ENCODE measurements at places on chromosomes 1 and 21.

DNA sequence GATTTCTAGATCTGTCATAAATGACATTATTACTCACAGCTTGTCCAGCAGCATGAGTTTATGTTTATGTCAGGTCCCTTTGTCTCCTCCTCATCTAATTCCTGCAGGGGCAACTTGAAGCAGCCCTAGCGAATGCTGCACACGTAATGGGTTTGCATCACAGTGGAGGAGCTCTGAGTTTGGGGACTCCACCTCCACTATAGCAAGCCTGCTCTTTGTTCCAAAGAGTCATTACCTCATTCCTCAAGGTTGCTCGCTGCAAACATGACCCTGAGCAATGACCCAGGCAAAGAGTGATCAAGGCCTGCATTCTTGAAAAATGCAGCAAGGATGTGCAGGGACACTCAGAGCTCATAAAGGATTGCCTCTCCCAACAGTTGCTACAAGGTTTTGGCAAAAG, 261.9 kb downstream of the HHIPL2 start:
- H3K27me3 ChIP-seq = no peaks in the 10 kb centered on the region
- no peaks in the 10 kb centered on the region for H3K36me3 ChIP-seq
- no peak overlapping the region for H3K4me3 ChIP-seq
- peaks cover 4% of the 10 kb centered on the region for H3K4me1 ChIP-seq
- no peak for DNase-seq

- no peaks in the 10 kb centered on the region for H3K27me3 ChIP-seq
- no peak overlapping the region for H3K4me3 ChIP-seq
- H3K36me3 ChIP-seq = peaks cover 29% of the 10 kb centered on the region
- no peak for DNase-seq
- H3K4me1 ChIP-seq = peaks cover 8% of the 10 kb centered on the region
These were observed 29.2 kb downstream of the TRAF5 start for GRCh38 chr1:211355873-211356272.

- H3K4me3 ChIP-seq = no peak overlapping the region
- H3K27me3 ChIP-seq = no peaks in the 10 kb centered on the region
- H3K4me1 ChIP-seq = no peaks in the 10 kb centered on the region
- H3K36me3 ChIP-seq = no peaks in the 10 kb centered on the region
- H3K27ac ChIP-seq = no peak overlapping the region
These were observed 22.6 kb upstream of the RABGAP1L start for GRCh38 chr1:174136714-174137113.

- H3K4me3 ChIP-seq = peak overlapping the region; percentile 97
- DNase-seq = no peak
- peak overlapping the region; percentile 90 for H3K27ac ChIP-seq
- no peaks in the 10 kb centered on the region for H3K36me3 ChIP-seq
These were observed 776 bp downstream of the ITSN1 start for GRCh38 chr21:33642896-33643657.

- H3K4me3 ChIP-seq = no peak overlapping the region
- no peaks in the 10 kb centered on the region for H3K4me1 ChIP-seq
- no peaks in the 10 kb centered on the region for H3K36me3 ChIP-seq
- H3K27ac ChIP-seq = no peak overlapping the region
- no peak for DNase-seq
These were observed 63.9 kb downstream of the LYST start for GRCh38 chr1:235802573-235803346.

- no peaks in the 10 kb centered on the region for H3K4me1 ChIP-seq
- no peaks in the 10 kb centered on the region for H3K36me3 ChIP-seq
- no peak overlapping the region for H3K4me3 ChIP-seq
These were observed 284.6 kb downstream of the PTBP2 start for GRCh38 chr1:97006044-97006661.

DNA sequence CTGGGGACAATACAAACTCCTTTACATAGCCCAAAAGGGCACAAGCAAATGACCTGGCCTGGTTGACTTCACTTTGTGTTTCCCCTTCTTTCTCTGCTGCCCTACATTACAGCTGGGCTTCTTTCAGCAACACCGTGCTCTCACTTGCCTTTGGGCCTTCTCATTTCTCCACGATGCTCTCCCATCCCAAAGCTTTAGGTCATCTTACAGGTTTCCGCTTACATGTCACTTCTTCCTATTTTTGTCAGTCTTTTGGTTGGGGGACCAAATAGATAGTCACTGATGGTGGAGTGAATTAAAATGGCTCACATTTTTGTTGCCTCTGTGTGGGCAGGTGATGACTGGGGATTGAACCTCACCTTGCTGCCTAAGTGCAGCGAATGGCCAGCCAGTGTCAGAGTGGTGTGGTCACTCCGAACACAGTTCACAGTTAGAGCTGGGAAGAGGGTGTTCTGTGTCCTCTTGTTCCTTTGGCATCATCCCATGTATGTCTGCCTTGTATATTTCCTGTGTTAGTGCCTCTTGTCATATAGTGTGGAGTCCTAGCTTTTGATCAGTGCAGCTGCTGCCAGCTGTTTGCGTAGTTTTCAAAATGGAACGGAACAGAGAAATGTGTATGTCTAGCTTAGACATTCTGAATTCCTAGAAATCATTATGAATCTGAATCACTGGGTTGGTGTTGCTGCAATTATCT, 134.8 kb downstream of the NOS1AP start:
- no peak overlapping the region for H3K4me3 ChIP-seq
- H3K27ac ChIP-seq = no peak overlapping the region
- no peaks in the 10 kb centered on the region for H3K4me1 ChIP-seq
- H3K36me3 ChIP-seq = no peaks in the 10 kb centered on the region

DNA sequence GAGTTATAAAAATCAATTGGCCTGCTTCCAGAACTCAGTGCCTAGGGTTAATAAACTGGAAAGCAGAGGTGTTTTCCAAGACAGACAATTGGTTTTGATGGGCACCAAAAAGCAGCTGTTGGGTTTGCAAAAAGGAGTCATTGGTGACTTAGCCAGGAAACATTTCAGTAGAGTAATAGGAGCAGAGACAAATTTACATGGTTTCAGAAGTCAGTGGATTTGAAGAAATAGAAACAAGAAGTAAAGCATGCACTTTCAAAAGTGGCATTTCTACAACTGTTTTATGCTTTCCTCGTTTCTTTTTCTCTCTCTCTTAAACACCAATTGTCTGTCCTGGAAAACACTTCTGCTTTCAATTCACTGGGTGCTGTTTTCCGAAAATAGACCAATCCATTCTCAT, 87.8 kb downstream of the GLUL start:
- no peak for DNase-seq
- peaks cover 43% of the 10 kb centered on the region for H3K4me1 ChIP-seq
- H3K36me3 ChIP-seq = no peaks in the 10 kb centered on the region
- no peak overlapping the region for H3K4me3 ChIP-seq

- peak overlapping the region; percentile 32 for H3K27ac ChIP-seq
- no peak overlapping the region for H3K4me3 ChIP-seq
- H3K27me3 ChIP-seq = no peaks in the 10 kb centered on the region
These were observed 8.7 kb upstream of the TDRD10 start for GRCh38 chr1:154493276-154493675.

DNA sequence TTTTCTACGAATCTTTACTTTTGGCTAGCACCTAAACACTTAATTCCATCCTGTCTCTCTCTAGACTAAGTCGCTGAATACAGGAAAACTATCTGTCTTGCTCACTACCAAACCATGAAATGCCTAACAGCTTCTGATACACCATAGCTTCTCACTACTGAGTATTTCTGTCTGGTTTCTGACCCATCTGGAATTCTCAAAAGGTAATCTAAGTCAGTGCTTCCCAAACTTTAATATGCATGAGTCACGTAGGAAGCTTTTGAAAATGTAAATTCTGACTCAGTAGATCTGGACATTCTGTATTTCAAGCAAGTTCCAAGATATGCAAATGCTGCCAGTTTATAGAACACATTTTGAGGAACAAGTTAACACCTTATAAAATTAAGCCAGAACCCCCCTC, 9.2 kb upstream of the OVGP1 start:
- peaks cover 26% of the 10 kb centered on the region for H3K36me3 ChIP-seq
- no peaks in the 10 kb centered on the region for H3K27me3 ChIP-seq
- no peak overlapping the region for H3K27ac ChIP-seq
- H3K4me3 ChIP-seq = no peak overlapping the region
- no peak for DNase-seq
- no peaks in the 10 kb centered on the region for H3K4me1 ChIP-seq

DNA sequence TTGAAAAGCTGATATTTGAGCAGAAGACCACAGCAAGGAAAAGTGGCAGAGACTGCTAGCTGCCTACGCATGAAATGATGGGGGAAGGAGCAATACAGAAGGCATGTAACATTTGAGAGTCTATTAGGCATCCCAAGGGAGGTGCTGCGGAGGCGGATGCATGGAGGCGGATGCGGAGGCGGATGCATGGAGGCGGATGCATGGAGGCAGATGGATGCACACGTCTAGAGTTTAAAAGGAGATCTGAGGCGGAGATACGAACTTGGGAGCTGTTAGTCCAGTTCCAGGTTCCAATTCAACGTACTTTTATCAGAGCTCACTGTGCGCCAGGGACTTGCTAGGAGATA, 744 bp upstream of the DDX20 start:
- no peaks in the 10 kb centered on the region for H3K27me3 ChIP-seq
- peak overlapping the region; percentile 79 for H3K4me3 ChIP-seq
- peak; percentile 15 for DNase-seq
- H3K36me3 ChIP-seq = peaks cover 20% of the 10 kb centered on the region
- H3K27ac ChIP-seq = peak overlapping the region; percentile 91
- peaks cover 33% of the 10 kb centered on the region for H3K4me1 ChIP-seq

- no peaks in the 10 kb centered on the region for H3K27me3 ChIP-seq
- no peak for DNase-seq
- H3K36me3 ChIP-seq = no peaks in the 10 kb centered on the region
These were observed 28.3 kb downstream of the KIRREL1 start for GRCh38 chr1:158021721-158022120.

- no peak overlapping the region for H3K4me3 ChIP-seq
- H3K27ac ChIP-seq = no peak overlapping the region
- no peaks in the 10 kb centered on the region for H3K27me3 ChIP-seq
- no peak for DNase-seq
- no peaks in the 10 kb centered on the region for H3K4me1 ChIP-seq
These were observed 10.8 kb upstream of the SOX13 start for GRCh38 chr1:204062106-204062505.

GRCh38 chr21:32413697-32414578, 1.4 kb downstream of the EVA1C start:
- DNase-seq = no peak
- H3K36me3 ChIP-seq = no peaks in the 10 kb centered on the region
- peak overlapping the region; percentile 99 for H3K27ac ChIP-seq
- peaks cover 79% of the 10 kb centered on the region for H3K4me1 ChIP-seq
- peak overlapping the region; percentile 59 for H3K4me3 ChIP-seq

DNA sequence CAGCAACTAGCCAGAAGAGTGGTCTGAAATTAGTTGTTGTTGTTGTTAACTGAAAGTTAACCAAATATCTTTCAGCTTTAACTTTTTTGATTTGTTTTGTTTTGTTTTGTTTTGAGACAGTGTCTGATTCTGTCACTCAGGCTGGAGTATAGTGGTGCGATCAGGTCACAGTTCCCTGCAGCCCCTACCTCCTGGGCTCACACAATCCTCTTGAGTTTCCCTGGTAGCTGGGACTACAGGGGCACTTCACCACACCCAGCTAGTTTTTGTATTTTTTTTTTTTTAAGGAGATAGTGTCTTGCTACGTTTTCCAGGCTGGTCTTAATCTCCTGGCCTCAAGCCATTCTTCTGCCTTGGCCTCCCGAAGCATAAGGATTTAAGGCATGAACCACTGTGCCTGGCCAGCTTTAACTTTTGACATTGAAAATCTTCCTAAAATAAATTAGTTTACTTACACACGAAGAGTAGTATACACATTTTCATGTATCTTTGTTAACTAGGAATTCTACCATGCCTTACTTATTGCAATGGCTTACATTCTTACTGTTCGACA, 45.0 kb downstream of the GNG12 start:
- H3K4me1 ChIP-seq = peaks cover 68% of the 10 kb centered on the region
- H3K27ac ChIP-seq = peak overlapping the region; percentile 52
- DNase-seq = no peak
- no peaks in the 10 kb centered on the region for H3K36me3 ChIP-seq

DNA sequence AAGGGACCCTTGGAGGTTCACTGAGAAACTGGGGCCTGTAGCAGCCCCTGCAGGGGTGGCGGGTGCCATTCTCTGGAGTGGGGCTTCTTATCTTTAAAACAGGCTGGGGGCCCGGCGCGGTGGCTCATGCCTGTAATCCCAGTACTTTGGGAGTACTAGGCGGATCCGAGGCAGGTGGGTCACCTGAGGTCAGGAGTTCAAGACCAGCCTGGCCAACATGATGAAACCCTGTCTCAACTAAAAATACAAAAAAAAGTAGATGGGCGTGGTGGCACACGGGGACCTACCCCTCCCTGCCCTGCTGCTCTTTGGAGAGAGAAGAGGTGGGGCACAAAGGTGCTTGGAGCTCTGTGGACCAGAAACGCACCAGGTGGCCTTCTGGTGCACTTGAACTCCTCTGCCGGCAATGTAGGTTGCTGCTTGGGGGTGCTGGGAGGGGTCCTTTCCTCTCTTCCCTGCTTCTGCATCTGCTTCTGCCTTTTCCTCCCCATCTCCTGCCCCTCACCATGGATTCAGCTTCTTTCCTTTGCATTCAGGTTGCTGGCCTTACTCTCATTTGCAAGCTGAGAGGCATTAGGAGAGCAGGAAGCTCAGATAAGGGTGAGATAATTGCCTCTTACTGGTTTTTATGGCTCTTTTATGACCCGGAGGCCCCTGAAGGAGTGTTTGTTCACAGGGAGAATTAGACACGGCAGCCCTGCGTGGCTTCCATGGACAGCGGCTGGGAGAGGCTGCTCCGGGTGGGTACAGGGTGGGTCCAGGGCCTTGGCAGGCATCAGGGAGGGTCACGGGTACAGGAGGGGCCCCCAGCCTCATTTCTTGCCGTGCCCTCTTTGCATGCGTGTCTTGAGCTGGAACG, 57.4 kb downstream of the ARHGEF10L start:
- H3K27ac ChIP-seq = no peak overlapping the region
- no peaks in the 10 kb centered on the region for H3K4me1 ChIP-seq
- H3K36me3 ChIP-seq = peaks cover 71% of the 10 kb centered on the region

GRCh38 chr21:46191686-46192575, 7.7 kb upstream of the SPATC1L start:
- H3K27ac ChIP-seq = peak overlapping the region; percentile 56
- no peak for DNase-seq
- H3K4me3 ChIP-seq = no peak overlapping the region
- peaks cover 15% of the 10 kb centered on the region for H3K4me1 ChIP-seq
- H3K27me3 ChIP-seq = no peaks in the 10 kb centered on the region

- DNase-seq = no peak
- H3K4me3 ChIP-seq = no peak overlapping the region
These were observed 4.2 kb upstream of the ECE1 start for GRCh38 chr1:21294266-21294989.

- H3K27me3 ChIP-seq = no peaks in the 10 kb centered on the region
- peak overlapping the region; percentile 79 for H3K27ac ChIP-seq
- H3K36me3 ChIP-seq = no peaks in the 10 kb centered on the region
- H3K4me3 ChIP-seq = no peak overlapping the region
- H3K4me1 ChIP-seq = peaks cover 36% of the 10 kb centered on the region
- no peak for DNase-seq
These were observed 70.6 kb downstream of the GADD45A start for GRCh38 chr1:67755619-67756018.

All from esophagus squamous epithelium (tissue), 5 donors.